Activated CD8-positive, alpha-beta memory T cell treated with anti-CD3 and anti-CD28 coated beads for 1 hour (primary cell): ENCODE measurements at places on chromosomes 4 and X.

DNA sequence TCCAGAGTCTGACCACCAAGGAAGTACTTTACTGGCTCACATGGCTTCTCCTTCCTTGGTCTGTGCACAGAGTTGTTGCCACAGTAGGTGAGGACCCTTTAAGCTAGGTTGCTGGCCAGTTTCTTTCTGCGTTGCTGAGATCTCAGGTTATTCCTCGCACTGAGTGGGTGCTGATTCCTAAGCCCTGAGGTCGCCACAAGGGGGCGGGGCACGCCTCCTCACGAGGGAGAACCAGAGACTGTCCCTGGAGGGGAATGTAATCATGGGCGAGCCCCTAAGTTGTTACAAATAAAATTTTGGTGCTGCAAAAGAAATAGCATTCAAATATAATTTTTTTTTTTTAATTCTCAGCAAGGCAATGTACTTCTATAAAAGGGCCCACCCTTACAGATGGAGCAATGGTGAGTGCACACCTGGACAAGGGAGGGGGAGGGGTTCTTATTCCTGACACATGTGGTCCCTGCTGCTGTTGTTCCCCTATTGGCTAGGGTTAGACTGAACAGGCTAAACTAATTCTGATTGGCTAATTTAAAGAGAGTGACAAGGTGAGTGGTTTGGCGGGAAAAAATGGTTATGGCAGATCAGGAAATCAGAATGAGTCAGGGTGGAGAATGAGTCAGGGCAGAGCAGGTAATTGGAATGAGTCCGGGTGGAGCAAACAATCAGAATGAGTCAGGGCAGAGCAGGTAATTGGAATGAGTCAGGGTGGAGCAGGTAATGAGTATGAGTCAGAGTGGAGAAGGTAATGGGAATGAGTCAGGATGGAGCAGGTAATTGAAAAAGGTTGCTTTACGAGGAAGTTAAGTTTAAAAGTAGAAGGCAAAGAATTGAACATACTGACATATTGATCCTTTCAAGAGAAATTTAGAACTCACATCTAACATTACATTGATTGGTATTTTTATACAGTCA lies 107.5 kb downstream of the VSIG4 start:
- no peak for DNase-seq

GRCh38 chr4:182510836-182511235 lies 267.6 kb downstream of the TENM3 start:
- DNase-seq: no peak

- no peak for DNase-seq
These were observed 5.0 kb downstream of the ARFIP1 start for GRCh38 chr4:152784490-152785350.

DNA sequence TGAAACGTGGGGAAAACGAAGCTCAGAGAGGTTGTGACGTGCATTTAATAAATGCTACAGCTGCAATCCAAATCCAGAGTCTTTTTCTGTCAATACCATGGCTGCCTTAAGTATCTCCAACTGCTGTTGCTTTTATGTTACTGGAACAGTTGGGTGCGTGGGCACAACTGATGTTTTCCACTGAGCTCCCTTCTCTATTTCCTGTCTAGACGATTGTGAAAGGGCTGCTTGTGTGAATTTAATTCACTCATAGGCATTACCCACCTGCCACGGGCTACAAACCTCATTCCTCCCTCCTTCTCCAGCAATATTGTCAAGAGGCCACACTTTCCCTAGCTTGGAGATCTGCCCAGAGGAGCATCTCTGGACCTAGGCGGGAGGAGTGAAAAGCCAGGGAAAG lies 526.0 kb downstream of the MID1IP1 start:
- DNase-seq: no peak

GRCh38 chrX:23008431-23009099 lies 8.8 kb downstream of the DDX53 start:
- DNase-seq: no peak

GRCh38 chr4:83109480-83110222 lies 4.9 kb downstream of the PLAC8 start:
- no peak for DNase-seq

DNA sequence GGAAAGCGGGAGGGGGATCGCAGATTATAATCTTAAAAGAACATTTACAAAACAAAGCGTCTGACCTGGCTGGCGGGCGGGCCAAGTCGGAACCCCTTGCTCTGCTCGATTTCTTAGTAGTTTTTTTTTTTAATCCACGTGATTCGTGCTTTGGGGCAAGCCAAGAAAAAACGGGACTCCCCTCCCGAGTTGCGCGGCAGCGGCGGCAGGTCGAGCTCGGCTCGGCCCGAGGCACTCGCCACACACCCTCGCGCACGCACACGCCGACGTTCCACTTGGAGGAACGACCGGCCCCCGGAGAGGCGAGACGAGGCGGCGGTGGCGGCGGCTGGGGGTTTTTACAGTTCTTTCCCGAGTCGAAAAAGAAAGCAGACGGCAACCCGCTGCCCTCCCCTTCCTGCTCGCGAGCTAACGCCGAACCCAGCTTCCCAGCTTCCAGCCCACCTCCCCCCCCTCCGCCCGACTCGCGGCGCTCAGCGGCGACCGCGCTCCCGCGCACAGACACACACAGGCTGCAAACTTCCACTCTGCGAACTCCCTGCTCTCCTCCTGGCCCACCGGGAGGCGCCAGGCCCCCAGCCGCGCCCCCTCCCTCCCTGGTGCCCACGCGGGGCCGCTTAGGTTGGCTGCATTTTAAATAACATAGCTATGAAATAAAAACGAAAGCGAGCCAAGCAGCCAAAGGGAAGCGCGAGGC lies 1.2 kb downstream of the BCOR start:
- DNase-seq: no peak

GRCh38 chr4:3767570-3768288 lies 1.5 kb downstream of the ADRA2C start:
- no peak for DNase-seq

- DNase-seq: no peak
These were observed 193.4 kb downstream of the FRAS1 start for GRCh38 chr4:78250500-78250899.

GRCh38 chrX:119003462-119003861 lies 29.0 kb downstream of the LONRF3 start:
- DNase-seq: no peak

DNA sequence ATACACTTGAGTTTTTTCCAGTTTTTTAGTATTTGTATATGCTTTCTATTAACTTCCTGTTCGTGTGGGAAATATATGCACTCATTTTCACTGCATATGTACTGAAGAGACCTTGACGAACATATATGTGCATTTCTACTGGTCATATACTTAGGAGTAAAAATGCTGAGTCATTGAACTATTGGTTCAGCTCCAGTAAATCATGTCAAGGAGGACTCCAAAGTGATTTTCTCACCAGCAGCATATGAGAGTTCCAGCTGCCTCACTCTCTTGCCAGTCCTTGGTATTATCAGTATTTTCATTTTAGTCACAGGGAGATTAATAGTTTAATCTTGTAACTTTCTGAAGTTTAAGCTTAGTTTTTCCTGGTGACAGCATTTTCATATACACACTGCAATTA lies 2750.2 kb downstream of the ARAP2 start:
- DNase-seq: no peak

GRCh38 chrX:97402903-97403302 lies 519.2 kb downstream of the RPA4 start:
- no peak for DNase-seq

DNA sequence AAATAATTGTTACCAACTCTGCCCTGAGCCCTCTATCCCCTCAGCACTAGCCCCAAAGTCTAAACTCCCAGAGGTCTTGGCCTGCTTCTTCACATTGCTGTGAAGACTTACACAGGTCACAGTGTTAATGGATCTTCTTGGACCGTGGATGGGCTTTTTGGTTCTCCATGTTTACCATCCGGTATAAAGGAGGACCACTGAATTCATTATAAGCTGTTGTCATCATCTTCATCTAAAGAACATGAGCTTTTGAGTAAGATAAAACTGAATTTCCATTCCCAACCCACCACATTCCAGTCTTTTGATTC lies 8.5 kb downstream of the NUDT11 start:
- no peak for DNase-seq

- no peak for DNase-seq
These were observed 16.5 kb downstream of the SEPTIN11 start for GRCh38 chr4:76965866-76966579.

DNA sequence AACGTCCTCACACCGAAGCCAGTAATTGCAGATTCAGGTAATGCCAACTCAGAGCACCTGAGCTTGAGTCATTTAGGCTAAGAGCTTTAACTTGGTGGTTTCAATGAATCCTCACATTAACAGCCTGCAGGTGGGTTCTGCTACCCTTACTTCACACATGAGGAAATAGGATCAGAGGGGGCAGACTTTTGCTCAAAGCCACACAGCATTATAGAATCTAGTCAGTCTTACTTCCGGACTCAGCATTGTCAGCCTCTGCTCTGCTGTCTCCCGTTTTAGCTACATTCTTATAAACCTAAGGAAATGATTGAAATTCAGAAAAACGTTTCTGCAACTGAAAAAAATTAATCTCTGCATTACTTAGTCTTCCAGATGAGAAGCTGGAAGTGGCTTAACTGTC lies 6.0 kb downstream of the C4orf50 start:
- DNase-seq: no peak

DNA sequence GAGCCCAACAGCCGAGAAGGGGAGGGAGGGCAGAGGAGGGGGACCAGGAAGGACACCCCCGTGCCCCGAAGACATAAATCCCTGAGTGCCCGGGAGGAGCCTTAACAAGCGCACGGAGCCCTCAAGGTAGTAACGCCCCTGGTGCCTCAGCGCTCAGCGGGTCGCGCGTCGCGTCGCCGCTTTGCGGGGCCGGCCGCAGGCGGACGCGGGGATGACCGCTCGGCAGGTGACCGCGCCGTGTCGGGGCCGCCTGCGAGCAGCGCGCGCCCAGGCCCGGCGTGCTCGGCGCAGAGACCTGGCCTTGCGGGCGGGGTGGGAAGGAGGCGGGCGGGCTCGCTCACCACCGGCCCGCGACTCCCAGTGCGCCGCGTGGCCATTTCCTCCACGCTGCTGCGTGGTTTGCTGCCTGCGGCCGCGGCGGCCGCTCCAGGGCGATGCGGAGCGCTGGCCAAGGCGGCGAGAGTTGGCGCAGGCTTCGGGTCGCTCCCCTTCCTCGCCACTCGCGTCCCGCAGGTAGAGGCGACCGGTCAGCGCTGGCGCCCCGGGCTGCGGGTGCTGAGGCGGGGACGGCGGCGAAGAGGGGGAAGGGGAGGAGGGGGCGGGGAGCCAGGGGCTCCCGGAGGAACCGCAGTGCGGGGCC lies 632 bp downstream of the CCSER1 start:
- DNase-seq: no peak

DNA sequence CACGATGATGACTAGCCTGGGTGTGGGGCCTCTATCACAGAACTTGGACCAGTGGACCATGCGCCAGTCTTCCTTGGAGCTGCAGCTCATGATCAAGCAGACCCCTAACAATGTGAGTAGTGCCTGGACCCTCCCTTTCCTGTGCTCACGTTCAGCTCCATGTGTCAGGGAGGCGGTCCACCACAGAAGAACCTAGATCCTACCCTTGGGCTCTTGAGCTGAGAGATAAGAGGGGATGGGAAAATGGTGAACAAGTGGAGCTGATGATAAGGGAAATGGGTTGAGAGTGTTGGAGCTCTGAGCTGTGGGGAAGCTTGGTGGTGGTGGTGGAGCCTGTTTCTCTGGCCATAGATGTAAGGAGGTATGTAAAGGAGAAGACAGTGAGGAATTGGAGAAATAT lies 13.1 kb downstream of the MED12 start:
- DNase-seq: no peak

DNA sequence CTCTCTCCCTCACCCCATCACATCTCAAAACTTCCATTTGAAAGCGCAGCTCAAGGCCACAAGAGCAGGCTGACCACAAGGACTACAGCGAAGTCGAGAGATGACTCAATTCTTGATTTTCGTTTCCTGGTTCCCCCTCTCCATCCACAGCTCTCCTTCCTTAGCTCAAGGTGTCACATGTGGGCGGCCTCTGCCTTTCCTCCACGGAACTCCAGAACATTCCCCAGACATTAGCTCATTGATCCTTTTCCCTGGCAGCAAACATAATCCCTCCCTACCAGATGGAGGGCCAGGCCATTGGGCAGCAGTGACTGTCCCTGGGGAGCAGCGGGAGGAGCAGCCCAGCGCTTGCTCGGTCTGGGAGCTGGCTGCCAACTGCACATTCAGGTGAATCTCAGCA lies 56.3 kb downstream of the CCDC149 start:
- no peak for DNase-seq

DNA sequence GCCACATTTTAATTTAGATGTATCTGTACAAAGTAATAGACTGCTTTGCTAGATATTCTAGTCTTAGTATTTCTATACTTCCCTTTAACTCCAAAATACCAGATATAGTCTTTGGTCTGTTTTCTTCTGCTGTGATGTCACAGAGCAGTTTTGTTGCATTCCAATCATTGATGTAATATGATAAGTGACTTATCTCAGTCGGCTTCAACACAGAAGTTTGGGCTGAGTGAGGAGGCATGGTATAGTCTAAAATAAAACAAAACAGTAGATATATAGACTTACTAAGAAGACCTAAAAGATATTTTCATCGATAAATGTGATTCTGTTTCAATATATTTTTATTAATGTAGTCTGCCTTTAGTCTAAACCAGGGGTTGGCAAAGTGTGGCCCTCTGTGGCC lies 169.9 kb downstream of the DCK start:
- DNase-seq: no peak

- no peak for DNase-seq
These were observed 129.4 kb downstream of the DKK2 start for GRCh38 chr4:106906728-106907127.

DNA sequence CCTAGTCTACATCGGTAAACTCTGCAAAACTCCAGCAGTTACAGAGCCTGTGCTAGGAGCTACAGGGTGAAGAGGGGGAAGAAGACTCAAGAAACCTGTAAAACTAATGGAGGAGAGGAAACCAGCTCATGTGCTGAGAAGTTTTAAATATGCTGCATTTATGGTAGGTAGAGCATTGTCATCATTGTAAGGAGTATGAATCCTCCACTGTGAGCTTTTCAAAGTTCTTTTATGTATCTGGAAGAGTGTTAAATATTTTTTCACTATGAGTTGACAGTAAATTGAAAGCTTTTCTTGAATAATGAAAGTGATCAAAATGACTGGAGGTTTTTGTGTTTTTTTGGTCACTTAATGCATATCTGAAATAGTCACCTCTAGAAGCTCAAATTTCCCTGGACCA lies 46.2 kb downstream of the SEPTIN11 start:
- no peak for DNase-seq

GRCh38 chrX:140715787-140716186 lies 6.2 kb downstream of the LINC00632 start:
- no peak for DNase-seq

GRCh38 chrX:74656079-74656745 lies 41.8 kb upstream of the RLIM start:
- DNase-seq: no peak
